Activated CD4-positive, alpha-beta T cell treated with anti-CD3 and anti-CD28 coated beads, Interleukin-2, amount 50 U/mL, for 48 hours (primary cell): ENCODE measurements at places on chromosomes 11 and 22.
A peak's percentile ranks its signal among the peaks of the same experiment; 100 is the strongest.

GRCh38 chr22:41917903-41918791 lies 3.3 kb upstream of the SHISA8 start:
- no peak for DNase-seq

GRCh38 chr22:39997939-39998726 lies 3.4 kb downstream of the FAM83F start:
- DNase-seq = no peak

- DNase-seq = no peak
Measured at GRCh38 chr22:21603973-21604372, 25.8 kb downstream of the YDJC start.

DNA sequence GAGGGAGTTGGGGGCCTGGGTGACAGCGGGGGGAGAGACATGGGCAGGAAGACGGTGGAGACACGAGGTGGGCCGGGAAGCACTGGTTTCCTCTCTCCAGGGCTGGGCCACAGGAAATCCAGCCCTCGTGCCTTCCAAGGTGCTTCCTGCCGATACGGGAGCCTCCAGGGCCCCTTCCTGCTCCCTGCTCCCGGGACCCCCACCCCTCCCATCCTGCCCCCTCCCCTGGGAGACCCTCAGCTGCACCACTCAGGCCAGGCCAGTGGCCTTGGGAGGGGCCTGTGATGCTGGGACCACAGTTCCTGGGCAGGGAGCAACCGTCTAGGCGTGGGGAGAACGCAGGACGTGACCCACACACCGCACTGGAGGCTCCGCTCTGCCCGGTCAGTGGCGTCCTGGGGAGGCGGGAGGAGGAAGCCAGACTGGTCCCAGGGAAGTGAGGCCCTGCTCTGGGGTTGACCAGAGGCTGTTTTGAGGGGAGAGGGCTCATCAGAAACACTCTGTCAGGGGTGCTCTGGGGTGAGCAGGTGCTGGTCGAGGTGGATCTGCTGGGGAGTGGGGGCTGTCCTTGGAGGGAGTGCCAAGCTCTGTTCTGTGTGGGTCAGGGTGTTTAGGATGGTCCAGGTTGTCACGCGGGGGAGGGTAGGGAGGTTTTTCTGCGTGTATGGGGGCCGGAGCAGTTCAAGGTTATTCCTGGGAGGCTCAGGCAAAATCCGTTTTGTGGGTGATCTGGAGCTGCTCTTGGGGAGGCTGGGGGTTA lies at the start of gene SHANK3:
TSS of gene SHANK3 (plus strand) at position 353 of the 760 bp plus-strand sequence.
- no peak for DNase-seq

- DNase-seq = no peak
Measured at GRCh38 chr22:45291931-45292290, 7.2 kb downstream of the UPK3A start.

DNA sequence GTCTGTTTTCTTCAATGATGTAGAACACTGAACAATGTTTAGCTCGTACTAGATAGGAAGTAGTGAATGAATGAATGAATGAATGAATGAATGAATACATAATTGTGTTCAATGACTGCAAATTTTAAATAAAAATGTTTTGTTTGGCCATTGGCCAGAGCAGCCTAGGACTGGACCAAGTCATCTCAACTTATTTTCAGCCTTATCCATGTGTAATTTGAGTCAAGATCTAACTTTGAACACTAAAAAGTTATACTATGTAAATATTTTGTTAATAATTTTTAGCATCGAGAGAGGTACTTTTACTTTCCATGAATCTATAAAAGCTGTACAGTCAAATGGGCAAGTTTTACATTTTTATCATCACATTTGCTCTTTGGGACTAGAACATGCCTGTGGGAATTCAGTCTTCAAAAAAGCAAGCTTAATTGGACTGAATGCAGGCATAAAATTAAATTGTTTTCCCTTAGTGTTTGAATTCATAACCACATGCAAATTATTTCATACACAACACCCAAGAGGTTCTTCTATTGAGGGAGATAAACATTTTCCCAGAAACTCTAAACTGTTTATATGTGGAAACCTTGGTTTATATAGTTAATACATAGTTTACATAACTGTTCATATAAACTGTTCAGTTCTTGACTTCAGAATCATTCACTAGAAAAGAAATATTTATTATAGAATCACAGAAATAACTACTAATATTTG lies 222.1 kb upstream of the ANO3 start:
- DNase-seq = no peak

GRCh38 chr22:43526117-43526655 lies 114.4 kb downstream of the MPPED1 start:
- no peak for DNase-seq

DNA sequence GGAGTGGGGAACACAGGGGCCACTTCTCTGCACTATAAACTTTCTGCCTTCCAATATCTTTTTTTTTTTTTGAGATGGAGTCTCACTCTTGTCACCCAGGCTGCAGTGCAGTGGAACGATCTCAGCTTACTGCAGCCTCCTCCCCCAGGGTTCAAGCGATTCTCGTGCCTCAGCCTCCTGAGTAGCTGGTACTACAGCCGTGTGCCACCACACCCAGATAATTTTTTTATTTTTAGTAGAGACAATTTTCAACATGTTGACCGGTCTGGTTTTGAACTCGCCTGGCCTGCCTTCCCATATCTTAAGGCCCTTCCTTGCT lies 1.7 kb downstream of the SLC3A2 start:
- DNase-seq = no peak

DNA sequence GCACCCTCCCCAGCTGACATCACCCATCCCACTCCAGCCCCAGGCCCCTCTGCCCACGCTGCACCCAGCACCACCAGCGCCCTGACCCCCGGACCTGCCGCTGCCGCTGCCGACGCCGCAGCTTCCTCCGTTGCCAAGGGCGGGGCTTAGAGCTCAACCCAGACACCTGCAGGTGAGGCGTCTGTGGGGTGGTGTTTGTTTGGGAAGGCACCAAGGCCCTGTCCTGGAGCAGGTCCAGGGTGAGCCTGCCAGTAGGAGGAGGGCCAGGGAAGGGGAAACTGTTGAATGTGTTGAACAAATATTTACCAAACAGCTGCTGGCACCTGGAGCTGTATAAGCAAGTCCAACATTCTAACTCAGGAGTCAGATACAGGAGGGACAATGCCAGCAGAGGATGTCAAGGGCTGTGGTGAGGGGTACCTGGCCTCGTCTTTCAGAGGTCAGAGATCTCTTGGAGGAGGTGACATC lies 3.1 kb downstream of the VEGFB start:
- no peak for DNase-seq

DNA sequence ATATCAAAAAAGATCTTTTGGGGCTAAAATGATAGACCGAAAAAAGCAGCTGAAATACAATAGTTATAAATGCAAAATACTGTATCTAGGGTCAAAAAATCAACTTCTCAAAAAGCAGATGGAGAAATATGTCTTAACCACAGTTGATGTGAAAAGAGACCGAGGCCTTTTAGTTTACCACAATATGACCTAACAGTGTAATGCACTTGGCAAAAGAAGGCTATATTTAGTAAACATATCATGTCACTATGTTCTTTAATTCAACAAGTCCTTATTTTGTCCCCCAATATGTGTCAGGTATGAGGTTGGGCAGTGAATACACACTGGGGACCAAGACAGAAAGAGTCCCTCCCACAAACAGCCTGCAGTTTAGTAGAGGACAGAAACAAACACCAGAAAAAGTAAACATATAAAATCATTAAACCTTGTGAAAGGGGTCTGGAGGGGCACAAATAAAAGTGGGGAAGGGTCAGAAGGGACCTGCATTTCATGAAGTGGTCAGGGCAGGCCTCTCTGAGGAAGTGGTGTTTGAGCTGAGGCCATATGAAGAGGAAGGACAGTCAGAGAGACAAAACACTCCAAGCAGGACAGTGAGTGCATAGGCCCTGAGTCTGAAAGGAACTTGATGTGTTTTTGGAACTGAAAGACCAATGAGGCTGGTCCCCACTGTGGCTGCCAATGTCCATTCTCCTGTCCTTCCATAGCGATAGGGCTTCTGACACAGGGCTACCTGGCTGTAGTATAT lies 53.4 kb downstream of the LIF start:
- no peak for DNase-seq

DNA sequence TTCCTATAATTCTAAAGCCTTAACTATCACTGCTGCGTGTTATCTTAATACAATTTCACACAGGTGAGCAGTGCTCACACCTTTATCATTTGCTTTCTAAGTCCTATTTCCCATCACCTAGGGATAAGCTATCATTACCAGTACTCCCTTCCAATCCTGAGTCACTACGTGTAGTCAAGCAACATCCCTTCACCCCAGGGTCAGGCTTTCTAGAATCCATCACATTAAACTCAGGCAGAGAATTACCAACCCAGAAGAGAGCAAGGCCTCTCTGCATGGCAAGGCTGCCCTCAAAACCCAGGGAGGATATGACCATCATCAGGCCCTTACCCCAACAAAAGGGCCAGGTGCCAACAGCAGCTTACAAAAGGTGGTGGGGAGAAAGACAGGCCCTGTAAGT lies 9.8 kb downstream of the PACSIN2 start:
- DNase-seq = no peak

- DNase-seq = peak; percentile 53
Measured at GRCh38 chr22:39343259-39344045, 6.3 kb upstream of the SYNGR1 start.

DNA sequence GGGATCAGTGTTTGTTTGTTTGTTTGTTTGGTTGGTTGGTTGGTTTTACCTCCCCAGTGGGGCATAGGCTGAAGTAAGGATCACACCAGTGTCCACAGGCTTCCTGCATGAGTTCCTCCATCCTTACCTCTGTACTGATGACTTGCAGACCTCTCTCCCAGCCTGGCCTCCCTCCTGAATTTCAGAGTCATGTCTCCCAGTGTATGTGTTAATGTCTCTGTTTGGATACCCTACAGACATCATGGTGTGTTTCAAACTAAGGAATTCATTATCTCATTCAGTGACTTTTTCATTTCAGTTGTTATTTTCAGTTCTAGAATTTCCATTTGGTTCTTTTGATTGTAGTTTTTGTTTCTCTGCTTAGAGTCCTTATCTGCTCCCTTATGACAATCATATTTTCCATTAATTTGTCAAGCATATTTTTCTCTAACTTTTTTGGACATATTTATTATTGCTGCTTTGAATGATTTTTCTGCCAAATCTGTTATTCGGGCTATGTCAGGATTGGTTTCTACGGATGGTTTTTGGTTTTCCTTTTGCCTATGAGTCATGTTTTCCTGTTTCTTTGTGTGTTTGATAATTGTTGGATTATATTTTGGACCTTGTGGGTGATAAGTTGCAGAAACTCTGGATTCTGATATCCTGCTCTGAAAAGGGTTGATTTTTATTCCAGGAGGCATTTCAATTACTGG lies 23.6 kb downstream of the MYEOV start:
- no peak for DNase-seq

GRCh38 chr11:115290479-115290878 lies 213.7 kb downstream of the CADM1 start:
- DNase-seq = no peak

DNA sequence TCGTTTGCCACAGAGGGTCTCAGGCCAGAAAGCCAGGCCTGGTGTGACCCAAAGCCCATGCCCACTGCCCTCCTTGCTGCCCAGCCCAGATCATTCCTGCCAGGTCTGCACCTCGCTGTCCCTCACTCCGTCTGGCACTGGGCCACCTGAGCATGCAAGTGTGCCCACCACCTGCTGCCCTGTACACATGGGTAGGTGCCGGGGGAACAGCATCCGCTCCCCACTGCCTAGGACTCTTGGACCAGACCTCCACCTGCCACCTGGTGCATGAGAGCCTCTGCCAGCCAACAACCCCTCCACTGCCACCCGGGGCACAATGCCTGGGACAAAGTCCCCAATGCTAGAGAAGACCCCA lies 12.5 kb downstream of the MGAT3 start:
- DNase-seq = no peak

GRCh38 chr11:32464078-32464477 lies 28.7 kb upstream of the WT1 start:
- no peak for DNase-seq

DNA sequence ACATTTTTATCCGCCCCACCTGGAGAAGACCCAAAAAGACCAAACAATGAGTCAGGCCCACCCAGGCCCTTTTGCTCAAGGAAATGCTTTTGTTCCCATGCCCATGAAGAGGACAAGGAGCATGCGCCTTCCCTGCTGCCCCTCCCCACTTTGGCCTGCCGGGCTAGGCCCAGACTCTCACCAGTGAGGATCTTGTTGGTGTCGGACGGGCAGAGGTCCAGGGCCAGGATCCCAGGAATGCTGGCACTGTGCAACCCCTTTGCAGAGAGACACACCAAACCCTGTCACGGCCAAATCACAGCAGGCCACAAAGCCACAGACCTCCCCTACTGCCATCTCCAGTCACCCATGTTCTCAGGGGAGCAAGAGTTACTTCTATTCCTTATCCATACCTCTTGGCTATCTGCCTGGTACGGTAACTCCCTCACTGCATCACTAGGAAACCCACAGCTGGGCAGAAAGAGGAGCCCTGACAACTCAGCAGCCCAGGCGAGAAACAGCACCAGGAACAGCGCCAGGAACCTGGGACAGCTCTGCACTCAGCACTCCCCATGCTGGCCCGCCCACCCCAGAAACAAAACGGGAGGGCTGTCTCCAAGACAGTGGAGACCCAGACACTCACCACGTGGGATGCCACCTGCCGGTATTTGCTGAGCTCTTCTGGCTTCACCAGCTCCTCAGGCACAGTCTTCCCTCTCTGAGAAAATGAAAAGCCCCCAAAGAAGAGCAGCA lies 5.5 kb downstream of the PRPF19 start:
- DNase-seq = no peak
